Stimulated activated CD8-positive, alpha-beta memory T cell treated with anti-CD3 and anti-CD28 coated beads, Interleukin-15, amount 100 ng/mL, for 48 hours (primary cell): ENCODE measurements at places on chromosomes 3 and 15.

- no peak for DNase-seq
Observed at GRCh38 chr3:13234666-13235065, 161.4 kb upstream of the IQSEC1 start.

DNA sequence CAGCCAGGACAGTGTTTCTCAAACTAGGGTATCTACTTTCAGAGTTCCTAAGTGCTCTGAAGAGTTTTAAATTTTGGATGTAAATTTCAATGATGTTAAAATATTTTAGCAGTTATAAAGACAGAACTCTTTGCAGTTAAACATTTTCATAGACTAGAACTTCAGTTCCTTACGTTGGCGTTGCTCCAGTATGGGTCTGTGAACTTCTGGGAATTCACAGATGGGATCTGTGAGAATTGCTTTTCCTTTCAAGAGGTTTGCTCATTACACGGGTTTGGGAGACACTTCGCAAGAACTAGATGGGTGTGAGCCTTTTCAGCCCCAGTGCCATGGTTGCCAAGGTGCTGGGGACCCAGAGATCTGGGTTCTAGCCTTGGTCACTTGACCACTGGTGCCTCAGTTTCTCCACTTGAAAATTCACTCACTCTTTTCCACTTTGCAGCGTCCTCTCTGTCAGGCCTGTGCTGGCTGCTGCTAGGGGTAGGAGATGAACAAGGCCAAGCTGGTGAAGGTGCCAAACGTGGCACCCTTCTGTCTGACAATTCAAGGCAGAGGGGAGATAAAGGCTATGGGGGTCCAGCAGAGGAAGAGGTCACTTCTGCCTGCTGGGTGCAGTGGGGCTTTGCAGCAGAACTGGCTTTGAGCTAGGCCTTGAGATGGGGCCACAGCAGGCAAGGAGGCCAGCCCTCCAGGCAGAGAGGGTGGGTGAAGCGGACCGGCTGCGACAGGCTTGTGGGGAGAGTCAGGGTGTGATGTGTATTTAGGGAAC is 48.1 kb downstream of the EPHB3 start:
- DNase-seq, result no peak

- no peak for DNase-seq
Observed at GRCh38 chr3:106423321-106424225, 554.8 kb upstream of the CBLB start.

DNA sequence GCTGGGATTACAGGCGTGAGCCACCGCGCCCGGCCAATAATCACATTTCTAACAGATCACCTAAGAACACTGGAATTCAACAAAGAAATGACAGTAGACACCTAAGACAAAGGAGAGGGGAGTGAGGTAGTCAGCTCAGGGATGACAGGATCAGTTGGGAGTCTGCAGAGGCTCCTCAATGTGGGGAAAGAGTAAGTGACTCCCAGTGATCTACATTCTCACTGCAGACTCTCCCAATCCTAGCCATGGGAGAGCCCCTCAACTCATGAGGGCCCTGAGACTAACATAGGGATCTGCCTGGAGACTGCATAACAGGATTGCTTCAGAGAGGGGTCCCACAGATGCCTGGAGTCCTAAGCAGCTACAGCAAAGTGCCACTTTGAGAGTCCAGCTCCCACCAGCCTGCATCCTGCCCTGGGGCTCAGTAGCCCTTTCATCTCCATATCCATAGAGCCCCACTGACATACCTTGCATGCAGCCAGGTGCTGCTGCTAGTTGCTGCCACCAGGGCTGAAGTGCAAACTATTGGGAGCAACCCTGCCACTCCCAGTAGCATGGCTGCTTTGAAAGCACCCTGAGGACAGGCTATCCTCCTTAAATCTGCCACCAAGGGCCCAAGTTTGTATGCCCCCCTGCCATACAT is 21.8 kb upstream of the PFN2 start:
- no peak for DNase-seq

DNA sequence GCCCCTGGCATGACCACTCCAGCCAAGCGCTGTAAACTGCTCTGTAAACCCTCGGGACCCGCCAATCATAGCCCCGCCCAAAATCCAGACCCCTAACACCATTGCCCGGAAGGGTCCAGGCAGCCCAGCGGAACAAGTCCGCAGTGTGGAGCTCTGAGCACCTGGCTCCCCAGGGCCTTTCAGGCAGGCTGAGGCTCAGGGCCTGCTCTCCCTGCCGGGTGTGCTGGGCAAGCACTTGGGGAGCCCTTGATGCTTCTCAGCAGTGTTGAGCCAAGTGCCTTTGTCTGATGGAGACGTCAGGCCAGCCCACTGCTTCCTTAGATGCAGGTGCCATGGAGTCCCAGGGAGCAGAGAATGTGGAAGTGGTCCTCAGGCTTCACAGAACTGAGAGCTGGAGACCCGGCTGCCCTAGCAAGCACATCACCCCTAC is 106.2 kb downstream of the TLE3 start:
- DNase-seq, result no peak

DNA sequence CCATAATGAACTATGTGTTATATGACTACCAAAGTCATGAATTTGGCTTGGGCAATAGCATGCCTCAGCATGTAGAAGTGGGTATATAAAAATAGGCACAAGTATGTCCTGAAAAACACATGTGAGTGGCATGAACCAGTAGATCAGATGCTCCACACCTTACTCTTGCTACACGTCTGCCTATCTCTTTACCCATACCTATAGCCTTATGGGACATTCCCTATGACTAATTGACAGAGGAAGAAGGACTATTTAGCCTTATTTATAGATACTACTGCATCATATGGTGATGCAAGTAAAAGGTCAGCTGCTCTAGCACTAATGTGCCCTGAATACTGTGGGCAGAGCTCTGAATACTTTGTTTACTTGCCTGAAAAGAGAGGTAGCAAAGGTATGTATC is 81.0 kb upstream of the ZPLD1 start:
- no peak for DNase-seq

DNA sequence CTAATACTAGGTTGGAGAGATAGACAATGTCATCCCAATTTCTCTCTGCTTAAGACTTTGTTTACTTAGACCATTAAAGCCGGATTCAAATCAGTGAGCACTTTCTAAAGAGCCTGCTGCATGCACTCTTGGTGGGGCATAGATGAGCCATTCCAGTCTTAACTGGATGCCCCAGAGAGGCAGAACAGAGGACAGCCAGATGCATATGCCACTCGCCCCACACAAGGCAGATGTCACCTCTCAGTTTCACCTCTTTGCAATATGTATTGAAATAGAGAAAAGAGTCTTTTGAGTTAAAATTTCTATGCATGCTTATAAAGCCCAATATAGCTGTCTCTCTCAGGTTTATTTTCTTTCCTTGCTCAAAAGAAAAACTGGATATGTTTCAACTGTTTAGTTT is 89.5 kb downstream of the LARS2 start:
- DNase-seq, result no peak

DNA sequence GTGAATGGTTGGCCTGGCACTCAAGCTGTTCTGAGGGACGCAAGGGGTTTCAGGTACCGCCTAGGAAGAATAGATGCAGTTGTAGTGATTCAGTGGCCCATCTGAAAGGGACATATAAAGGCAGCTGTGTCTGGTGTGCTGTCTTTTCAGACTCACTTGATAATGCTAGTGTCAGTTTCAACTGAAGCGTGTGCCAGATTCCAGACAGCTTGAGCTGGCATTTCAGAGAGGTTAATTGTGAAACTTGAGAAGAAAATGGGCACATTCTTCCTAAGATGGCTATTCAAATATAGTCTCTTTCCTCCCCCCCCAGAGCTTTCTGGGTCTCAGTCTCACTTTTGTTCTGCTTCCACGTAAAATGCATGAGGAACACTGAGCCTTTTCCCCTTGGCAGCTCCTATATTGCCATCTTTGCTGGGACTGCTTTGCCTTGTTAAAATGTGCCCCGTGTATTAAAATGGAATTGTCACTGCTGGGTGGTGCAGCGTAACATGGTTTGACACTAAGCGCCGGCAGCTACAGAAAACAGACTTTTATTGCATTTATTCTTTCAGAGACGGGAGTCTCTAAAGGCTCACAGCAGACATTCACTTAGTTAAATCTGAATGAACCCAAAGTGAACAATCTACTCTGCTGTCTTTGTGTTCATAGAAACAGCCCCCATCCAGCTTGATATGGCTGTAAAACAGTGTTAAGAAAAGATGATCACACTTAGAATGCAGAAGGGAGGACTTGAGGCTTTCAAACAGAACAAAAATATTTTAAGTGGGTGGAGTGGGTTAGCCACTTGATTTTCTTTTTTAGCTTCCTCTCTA is 478.7 kb downstream of the RBMS3 start:
- no peak for DNase-seq

DNA sequence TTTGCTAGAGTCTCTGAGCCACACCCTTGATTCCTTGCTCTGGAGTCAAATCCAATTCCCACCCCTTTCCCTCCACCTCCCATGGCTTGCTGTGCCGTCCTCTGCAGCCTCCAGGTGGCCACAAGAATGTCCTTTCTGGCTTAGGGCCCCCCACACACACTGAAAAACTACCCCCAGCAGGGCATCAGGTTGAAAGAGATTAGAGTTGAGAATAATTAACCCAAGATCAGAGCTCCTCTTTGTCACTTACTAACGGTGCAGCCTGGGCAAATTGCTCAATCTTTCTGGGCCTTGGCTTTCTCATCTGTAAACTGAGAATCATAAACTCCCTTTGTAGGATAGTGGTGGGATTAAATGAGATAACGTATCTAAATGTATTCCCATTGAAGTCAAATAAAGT is 78.5 kb downstream of the MRPL46 start:
- no peak for DNase-seq

DNA sequence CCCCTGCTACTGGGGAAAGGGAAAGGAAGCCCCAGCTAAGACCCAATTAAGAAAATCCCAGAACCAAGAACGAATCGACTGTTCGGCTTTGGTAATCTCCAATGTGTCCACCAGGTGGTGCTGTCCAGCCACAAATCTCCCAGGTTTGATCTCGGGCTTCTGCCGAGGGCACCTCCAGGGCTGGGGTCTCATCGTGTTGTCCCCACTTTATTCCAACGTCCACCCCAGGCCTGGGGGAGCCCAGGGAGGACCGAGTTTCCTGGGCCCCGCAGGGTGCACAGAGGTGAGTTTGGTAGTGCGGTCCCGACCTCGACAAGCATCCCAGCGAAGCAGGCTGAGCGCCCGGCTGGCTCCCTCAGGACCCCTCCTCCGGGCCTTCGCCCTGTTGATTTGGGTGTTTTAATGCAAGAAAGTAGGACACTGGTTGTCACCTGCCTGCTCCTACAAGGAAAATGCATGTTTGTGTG is 185.1 kb downstream of the GOLGA6L6 start:
- peak; percentile 58 for DNase-seq

- no peak for DNase-seq
Observed at GRCh38 chr15:63079947-63080626, 37.5 kb downstream of the TPM1 start.

GRCh38 chr15:85555875-85556617 is 175.6 kb downstream of the AKAP13 start:
- no peak for DNase-seq

DNA sequence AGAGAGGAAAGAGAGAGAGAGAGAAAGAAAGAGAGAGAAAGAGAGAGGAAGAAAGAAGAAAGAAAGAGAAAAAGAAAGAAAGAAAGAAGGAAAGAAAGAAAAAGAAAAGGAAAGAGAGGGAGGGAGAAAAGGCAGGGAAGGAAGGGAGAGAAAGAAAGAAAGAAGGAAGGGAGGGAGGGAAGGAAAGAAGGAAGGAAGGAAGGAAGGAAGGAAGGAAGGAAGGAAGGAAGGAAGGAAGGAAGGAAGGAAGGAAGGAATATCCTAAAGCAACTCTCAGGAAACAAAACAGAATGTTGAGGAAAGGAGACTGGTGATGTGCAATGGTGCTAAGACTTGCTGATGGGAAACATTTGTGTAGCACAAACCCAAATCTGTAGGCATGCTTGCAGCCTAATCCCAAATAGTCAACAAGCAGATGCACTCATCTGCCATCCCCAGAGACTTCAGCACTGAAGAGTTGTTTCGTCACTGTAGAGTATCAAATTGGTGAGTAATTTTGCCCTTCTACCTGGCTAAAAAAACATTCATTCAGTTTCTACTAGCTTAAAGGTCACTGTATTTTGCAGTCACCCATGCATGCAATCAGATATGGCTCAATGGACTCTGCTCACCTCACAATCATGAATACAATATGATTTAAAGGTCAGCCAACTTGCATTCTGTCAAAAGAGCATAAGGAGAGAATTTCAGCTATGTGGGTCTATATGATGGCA is 480.3 kb downstream of the FGF12 start:
- no peak for DNase-seq

DNA sequence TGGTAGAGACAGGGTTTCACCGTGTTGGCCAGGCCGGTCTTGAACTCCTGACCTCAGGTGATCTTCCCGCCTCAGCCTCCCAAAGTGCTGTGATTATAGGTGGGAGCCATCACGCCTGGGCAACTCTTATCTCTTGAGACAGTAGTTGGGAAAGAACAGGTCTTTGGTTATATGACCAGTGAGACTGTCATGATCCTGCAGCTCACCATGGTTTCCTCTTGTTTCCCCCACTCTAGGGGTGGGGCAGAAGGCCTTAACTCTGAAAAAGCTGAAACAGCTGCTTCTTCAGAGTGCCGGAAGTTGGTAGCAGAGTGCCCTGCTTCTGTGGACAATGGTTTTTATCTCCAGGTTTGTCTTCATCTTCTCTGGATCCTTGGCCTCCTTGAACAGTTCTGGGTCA is 4.7 kb upstream of the TYRO3 start:
- DNase-seq, result no peak

DNA sequence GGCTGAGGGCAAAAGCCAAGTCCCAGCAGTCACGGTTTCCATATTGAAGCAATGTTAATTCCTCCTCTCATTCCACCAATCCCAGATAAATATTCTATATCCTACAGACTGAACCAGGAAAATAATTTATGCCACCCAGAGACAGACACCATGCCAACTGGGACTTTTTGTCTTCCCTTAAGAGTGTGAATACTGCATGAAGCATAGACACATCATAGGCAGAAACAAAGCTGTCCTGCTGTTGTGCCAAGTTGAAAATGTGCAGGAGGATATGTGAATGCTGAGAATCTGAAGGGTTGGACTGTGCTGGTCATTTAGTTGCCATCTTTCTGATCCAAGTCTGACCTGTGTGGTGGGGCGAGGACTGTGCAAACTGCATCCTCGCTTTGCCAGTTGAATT is 37.7 kb downstream of the RFTN1 start:
- no peak for DNase-seq
